Activated CD4-positive, alpha-beta T cell treated with anti-CD3 and anti-CD28 coated beads, Interleukin-2, amount 10 ng/mL, durations not matched to agents 7 days and 5 days (primary cell): ENCODE measurements at places on chromosomes 12 and 14.
A peak's percentile ranks its signal among the peaks of the same experiment; 100 is the strongest.

GRCh38 chr14:103867020-103867419 is 19.6 kb upstream of the PPP1R13B start:
- DNase-seq = no peak

- no peak for DNase-seq
Observed at GRCh38 chr12:116125956-116126566, 151.4 kb downstream of the MED13L start.

- no peak for DNase-seq
Observed at GRCh38 chr12:124165695-124166094, 129.2 kb upstream of the RFLNA start.

DNA sequence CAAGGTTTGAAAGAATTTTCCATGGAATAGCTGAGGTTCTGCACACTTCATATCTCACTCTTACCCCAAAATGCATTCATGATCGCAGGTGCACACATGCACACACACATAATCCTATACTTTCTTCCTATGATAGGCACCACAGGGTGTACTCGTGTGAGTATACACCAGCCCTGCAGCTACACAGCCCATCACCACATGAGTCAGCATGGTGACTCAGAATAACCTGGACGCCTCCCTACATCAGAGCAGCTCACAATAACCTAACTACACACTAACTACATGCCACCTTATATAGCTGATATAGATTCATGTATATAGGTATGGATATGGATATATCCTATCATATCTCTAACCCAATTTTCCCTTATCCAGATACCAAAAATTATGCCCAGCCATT is 850.2 kb upstream of the TMEM132C start:
- DNase-seq = no peak

GRCh38 chr14:35999294-35999693 is 173.2 kb downstream of the BRMS1L start:
- no peak for DNase-seq

GRCh38 chr14:65604535-65604934 is 192.0 kb downstream of the FUT8 start:
- no peak for DNase-seq

GRCh38 chr12:123934016-123934620 is 38.5 kb downstream of the CCDC92 start:
- no peak for DNase-seq

DNA sequence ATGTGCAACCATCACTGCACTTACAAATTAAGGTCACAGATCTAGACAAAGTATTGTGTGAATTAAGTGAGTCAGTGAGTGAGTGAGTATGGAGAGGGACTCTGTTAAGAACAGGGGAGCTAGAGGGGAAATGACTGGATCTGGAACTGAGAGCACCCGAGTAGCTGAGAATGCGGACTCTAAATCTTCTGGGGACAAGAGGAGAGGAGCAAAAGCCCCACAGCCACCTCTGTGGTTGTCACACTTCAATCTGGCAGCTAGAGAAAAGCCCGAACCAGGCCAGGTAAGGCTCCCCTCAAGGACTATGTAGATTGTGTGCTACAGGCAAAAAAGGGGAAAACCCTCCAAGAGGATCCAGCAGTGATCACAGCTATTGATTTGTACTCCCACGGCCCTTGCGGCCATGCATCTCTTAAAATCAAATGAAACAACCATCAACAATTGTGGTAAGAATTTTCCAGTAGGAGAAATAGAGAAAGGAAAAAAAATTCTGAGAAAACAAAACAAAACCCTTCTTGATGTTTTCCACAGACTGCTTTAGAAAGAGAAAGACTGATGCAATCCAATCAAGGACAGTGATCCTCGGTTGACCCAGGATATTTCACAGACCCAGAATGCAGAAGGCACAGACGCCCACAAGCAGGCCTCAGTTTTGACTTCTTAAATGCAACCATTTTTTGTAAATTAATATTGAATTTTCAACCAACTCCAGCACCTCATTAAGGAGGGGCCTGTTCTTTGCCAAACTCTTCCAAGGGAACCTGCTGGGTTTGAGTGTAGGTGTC is 109.6 kb downstream of the SLC38A6 start:
- no peak for DNase-seq

DNA sequence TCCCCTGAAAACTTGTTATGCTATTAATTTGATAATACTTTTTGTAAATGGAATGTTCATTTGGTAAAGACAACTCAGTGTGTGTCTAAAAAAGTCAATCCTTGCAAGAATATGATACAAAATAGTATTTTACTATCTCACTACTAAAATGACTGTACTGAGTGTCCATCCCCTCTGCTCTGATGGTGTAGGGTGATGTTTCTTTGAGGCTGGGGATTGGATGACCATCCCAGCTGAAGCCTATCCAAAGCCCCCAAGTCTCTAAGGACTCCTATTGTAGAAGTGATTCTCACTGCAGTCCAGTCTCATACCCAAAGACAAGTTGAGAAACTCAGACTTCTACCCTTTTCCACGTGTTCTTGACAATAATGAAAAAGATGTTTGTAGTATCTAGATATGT is 1128.4 kb downstream of the BCL11B start:
- DNase-seq = no peak

GRCh38 chr12:113247123-113248050 is 26.1 kb downstream of the TPCN1 start:
- no peak for DNase-seq

DNA sequence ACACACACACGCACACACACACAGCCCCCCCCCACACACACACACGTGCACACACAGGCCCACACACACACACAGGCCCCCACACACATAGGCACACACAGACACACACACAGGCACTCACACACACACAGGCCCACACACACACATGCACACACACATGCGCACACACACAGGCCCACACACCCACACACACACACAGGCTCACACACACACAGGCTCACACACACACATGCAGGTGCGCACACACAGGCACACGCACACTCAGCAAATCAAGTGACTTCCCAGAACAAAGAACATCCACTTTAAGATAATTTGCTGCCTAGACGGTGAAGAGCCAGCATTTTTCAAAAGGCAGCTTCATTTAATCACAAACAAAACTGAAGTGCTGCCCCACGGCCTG is 78.5 kb upstream of the FBRSL1 start:
- DNase-seq = no peak

GRCh38 chr12:114888928-114889584 is 205.1 kb upstream of the TBX3 start:
- no peak for DNase-seq

- no peak for DNase-seq
Observed at GRCh38 chr12:4041187-4041885, 168.1 kb upstream of the PARP11 start.

DNA sequence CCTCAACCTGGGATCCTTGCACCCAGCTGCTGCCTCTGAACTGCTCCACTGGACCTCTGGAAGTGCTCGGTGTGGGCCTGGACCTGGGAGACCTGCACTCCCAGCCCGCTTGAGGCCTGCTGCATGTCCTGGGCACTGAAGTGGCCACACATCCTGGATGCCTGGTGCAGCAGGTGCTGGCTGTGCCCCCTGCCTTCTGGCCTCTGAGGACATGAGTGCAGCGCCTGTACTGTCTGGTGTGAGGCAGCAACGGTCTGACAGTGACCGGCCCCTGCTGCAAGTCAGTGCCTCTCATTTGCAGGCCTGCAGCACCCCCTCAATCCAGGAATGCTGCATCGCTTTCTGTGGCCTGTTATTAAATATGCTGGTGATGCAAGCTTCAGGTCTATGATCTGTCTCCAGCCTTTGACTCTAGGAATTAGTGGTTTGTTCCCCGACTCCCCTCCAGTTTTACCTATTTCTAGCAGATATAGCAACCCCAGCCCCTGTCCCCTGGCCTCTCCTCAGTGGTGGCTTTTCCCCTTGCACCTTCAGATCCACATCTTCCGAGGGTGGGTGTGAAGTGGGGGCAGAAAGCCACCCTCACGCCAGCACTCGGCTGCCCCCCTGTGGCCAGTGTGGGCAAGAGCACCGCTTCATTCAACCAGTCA is 3.6 kb downstream of the SMIM41 start:
- peak; percentile 73 for DNase-seq

DNA sequence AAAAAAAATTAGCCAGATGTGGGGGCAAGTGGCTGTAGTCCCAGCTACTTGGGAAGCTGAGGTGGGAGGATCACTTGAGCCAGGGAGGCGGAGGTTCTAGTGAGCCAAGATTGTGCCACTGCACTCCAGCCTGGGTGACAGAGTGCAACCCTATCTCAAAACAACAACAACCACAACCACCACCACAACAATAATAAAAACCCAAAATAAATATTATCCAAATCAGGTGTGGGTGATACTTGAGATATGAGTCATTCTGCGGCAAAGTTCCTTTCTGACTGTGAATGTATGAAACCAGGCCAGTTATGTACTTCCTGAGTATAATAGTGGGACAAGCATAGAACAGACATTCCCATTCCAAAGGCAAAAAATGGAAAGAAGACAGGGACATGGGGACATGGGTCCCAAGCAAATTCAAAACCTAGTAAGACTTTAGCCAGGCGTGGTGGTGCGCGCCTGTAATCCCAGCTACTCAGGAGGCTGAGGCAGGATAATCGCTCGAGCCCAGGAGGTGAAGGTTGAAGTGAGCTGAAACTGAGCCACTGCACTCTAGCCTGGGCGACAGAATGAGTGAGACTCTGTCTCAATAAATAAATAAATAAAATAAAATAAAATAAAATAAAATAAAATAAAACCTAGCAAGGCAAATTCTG is 9.7 kb upstream of the ERC1 start:
- no peak for DNase-seq

DNA sequence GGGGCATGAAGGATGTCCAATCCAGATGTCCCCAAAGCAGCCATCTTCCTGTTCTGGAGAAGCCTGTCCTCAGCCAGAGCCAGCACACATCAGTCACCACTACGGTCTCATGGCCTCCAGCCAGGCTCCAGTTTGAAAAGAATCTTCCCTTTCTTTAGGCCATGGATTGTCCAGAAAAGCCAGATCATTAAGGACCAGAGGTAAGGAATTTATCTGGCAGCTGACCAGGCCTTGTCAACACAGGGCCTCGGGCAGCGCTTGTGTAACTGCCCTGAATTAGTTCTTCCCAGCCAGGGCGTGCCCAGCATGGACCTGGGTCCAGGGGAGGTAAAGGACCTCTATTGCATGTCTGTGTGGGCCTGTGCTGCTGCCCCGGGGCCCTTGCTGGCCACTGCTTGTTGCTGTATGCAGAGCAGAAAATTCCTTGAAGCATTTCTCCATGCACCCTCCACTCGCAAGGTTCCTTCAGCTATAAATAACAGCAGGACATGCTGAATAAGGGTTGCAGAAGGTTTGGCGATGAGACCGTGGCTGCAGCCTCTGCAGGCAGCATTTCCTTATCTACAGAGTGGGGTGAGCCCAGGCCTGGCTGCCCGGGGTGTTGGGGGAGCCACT is 21.7 kb upstream of the VPS37B start:
- DNase-seq = no peak

GRCh38 chr12:51190820-51191219 is 17.9 kb upstream of the TFCP2 start:
- DNase-seq = no peak

DNA sequence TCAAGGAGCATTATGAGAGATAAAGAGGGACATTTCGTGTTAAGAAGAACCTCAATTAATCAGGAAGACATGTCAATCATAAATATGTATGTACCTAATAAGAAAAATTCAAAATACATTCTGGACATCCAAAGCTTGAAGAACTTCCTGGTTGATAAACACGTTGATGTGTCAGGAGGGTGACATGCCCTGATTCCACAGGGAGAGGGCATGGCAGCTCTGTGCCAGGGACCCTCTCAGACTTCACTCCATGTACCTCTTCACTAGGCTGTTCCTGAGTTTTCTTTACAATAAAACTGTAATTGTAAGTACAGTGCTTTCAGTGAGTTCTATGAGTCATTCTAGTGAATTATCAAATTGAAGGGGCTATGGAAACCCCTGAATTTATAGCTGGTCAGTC is 163.5 kb downstream of the CFAP54 start:
- DNase-seq = no peak

- no peak for DNase-seq
Observed at GRCh38 chr14:25095736-25096437, 45.9 kb upstream of the STXBP6 start.

GRCh38 chr14:104970231-104971068 is 7.7 kb downstream of the AHNAK2 start:
- no peak for DNase-seq

GRCh38 chr12:119475650-119476049 is 117.9 kb upstream of the TMEM233 start:
- no peak for DNase-seq

DNA sequence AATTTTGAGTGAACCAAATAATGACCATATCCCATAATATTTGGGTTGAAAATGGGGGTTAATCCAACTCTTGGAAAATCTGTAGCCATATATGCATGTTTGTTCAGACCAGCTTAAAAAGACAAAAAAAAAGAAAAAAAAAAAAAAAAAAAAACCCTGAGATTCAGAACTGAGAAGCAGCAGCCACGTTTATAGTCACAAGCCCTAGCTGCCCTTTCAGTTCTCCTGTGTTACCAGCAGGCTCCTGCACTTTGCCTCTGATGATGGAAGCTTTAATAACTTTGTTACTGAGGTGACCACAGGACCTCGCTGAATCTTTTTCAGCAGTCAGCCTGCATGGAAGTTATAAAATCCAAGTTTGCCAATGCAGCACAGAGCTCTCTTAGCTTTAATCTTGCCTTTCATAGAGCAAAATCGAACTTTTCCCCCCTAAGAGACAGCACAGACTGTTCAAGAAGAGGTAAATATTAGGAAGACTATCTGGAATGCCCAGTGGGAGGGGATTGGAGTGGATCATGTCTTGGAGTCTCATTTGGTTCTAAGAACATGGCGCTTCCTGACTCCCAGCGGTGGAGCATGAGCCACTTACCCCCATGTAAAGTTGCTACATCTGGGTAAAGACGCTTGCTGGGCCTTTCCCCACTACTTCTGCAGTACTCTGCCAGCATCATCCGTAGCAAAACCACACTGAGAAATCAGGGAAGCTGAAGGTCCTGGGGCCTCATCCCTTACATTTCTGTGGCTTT is 20.6 kb downstream of the GNG2 start:
- DNase-seq = no peak

GRCh38 chr14:75827331-75827730 is 154.5 kb downstream of the TGFB3 start:
- no peak for DNase-seq

DNA sequence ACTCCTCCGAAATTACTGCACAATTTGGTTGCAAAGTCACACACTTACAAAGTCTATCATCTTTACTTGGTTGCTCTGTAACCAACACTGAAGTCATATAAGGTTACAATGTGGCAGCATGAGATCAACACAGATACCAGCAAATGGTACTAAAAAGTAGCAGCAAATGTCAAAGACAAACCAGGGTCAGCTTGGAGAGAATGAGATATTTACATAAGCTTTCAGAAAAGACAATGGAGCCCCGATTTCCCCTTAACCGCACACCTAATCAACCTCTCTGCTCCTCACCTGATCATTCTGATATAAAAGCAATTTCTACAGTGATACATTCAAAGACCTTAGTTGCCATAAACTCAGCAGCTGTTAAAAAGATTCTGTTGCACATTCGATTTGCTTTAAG is 76.4 kb upstream of the FOXN3 start:
- no peak for DNase-seq
